ENCODE measurements at places on chromosomes 12 and 14.

GRCh38 chr12:47754881-47755280 lies 3.8 kb downstream of the RAPGEF3 start:
- peak; percentile 23 for DNase-seq

DNA sequence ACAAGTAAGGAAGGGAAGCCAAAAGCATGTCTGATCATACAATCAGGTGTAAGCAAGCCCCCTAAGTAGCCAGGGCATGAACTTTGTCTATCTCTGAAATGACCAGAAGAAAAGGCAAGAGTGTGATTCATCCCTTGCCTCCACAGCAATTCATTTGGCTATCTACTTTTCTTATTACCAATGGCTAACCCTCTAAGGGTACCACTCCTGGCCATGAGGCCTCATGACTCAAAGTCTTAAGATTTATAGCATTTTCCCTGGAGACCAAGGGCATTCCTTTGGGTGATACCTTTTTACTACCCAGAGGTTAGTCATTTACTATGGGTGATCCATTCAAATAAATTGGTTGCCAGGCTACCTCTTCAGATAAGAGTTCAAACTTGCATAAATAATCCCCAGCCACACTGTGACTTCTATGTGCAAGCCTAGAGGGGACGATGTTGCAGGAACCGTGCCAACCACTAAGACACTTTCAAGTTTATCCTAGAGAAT lies 1.5 kb upstream of the LGALS3 start:
- peak; percentile 31 for DNase-seq

DNA sequence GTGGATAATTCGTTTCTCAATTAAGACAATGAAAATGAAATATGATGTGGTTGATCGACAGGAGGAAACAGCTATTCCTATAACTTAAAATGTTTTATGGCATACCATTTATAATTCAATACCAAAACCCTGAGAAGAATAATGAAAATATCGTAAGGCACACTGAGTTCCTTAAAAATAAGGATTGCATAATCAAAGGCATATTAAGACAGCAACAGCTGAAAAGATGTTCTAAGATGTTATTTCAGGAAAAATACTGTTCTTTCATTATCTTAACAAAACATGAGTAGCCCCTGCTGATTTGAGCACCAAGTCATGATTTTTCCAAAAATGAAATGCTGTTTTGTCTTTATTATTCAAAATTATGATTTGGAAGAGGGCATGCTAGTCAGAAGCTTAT lies 189.4 kb upstream of the ALG10 start:
- DNase-seq: no peak

DNA sequence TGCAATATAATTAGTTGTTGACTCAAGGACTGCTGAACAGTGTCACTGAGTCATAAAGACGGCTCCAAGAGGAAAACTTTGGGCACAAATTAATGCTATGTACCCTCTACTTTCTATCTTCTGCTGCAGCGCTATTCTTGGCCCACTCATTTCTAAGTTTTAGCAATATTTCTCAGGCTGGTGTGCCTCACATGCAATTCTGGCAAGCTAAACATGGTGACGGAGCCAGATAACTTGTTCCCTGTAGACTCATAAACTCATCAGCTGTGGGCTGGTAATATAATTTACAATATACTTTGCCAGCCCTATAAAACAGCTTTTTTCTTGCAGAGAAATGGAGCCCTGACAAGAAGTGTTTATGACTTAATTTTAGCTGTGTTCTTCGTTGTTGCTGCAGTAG lies 615.1 kb downstream of the NRXN3 start:
- no peak for DNase-seq

GRCh38 chr14:78508023-78508422 lies 337.9 kb downstream of the NRXN3 start:
- DNase-seq: no peak

- peak; percentile 57 for DNase-seq
Measured at GRCh38 chr12:132827763-132828703, 636 bp downstream of the GOLGA3 start.

DNA sequence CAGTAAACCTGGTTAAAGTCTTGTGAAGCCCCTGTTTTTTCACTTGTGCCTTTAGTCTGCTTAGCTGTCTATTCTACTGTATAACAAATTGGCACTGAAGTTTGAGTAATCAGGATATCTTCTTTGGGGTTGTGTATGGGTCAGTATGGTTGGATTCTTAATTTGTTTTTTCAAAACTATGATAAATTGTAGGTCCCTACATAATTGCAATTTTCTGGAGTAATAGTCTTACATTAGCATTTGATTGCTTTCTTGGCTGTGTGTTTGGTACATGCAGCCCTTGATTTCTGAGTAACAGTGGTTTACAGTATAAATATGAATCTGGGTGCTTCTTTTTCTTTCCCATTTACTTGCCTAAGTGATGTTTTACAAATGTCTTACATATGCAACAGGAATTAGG lies 186.6 kb downstream of the TMTC2 start:
- DNase-seq: no peak

DNA sequence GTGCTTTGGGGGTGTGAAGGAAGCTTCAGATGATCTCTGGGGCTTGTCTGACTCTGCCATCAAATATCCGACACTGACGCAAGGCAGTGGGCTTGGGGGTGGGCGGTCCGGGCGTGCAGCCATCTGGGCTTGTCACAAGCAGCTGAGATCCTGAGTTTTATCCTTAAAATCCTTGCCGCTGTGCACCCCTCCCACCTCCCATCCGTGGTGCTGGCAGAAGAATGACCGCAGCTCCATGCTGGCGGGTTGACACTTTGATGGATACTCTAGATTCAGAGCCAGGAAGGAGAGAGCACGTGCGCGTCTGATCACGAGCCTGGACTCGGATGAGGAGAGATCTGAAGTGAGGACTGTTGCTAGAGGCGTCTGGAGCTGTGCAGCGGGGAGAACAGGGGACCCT lies 3.0 kb downstream of the ZFYVE21 start:
- no peak for DNase-seq

- DNase-seq: no peak
Measured at GRCh38 chr14:64725261-64725815, 21.1 kb downstream of the PLEKHG3 start.

DNA sequence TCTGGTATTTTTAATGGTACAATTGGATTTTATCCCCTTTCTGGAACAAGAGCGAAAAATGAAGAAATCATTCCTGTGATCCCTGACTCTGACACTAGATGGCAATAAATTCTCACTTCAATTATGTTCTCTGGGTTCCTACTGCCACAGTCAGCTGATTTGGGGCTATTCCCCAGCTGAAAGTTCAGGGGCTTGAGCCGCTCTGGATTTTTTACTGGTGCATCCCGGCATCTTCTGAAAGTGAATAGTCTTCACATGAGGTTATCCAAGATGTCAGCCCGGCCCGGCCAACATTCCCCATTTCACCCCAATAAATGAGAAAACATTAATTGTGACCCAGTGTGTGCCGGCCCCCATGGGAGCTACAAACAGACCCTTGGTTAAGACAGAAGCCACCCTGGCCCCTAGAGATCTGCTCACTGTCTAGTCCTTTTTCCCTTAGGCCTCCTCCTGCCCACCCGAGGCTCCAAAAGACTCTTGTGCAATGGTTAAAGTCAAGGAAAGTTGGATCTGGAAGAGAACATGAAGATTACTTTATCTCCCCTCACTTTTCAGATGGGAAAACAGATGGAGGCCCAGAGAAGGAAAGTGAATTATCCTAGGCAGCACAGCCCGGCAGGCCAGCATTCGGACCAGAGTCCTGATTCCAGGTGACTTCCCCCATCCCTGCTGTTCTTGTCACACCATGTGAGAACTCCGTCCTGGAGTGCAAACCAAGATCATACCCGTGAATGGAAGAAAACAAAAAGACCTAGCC lies 20.8 kb downstream of the CKAP4 start:
- peak; percentile 62 for DNase-seq

DNA sequence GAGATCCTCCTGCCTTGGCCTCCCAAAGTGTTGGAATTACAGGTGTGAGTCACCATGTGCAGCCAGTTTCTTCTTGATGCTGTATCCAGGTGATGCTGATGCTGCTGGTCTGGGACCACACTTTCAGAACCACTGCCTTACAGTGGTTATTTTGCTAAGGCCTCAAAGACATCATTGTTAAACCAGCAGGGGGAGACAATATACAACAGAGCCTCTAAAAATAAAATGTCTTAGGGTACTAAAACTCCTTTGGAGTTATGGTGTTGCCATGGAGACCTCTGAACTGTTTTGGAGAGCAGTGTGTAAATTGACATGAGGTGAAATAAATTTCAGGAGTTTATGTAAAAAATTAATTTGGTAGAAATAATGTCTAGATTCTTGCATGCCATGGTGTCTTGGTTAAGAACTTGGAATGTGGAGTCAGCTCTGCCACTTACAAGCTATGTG lies 1.1 kb upstream of the ARG2 start:
- DNase-seq: peak; percentile 90

DNA sequence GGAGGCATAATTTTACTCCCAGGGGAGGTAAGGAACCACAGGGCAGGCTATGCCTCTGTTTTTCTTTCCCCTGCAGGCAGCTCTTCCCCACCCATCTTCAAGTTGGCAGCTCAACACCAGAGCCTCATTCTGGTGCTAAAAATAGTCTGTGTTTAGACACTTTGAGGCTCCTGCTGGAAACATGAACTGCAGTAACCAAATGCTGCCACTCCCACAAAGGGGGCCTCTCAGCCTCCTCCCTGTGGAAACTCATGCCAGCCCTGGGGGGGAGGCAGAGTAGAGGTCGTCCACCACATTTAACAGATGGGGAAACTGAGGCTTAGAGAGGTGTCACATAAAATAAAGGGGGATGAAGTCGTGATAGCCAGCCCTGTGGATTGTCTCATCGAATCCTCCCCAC lies 61.4 kb downstream of the WSCD2 start:
- no peak for DNase-seq

GRCh38 chr12:39930101-39930500 lies 175.8 kb downstream of the SLC2A13 start:
- no peak for DNase-seq

- DNase-seq: no peak
Measured at GRCh38 chr14:105880616-105881015, 354.2 kb downstream of the TMEM121 start.

GRCh38 chr12:119036878-119037825 lies 55.8 kb downstream of the SRRM4 start:
- peak; percentile 42 for DNase-seq

GRCh38 chr14:91369628-91370445 lies 47.8 kb downstream of the CCDC88C start:
- DNase-seq: peak; percentile 47

DNA sequence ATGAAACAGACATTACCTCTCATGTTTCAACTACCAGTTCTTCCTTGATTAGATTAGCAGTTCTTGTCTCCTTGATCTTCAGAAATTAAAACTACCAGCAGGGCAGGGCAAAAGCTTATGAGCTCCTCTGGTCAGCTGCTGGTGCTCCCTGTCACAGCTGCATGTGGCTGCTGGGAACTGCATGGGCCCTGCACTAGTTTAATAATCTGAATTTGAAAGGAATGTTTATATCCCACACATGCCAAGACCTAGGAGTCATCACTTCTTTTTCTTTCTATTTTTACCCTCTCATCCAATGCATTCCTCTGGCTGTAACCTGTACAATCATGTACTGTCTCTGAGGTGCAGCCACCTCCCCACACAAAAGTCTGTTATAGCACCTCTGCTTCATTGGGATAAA lies 73.9 kb downstream of the ARMH4 start:
- DNase-seq: no peak

DNA sequence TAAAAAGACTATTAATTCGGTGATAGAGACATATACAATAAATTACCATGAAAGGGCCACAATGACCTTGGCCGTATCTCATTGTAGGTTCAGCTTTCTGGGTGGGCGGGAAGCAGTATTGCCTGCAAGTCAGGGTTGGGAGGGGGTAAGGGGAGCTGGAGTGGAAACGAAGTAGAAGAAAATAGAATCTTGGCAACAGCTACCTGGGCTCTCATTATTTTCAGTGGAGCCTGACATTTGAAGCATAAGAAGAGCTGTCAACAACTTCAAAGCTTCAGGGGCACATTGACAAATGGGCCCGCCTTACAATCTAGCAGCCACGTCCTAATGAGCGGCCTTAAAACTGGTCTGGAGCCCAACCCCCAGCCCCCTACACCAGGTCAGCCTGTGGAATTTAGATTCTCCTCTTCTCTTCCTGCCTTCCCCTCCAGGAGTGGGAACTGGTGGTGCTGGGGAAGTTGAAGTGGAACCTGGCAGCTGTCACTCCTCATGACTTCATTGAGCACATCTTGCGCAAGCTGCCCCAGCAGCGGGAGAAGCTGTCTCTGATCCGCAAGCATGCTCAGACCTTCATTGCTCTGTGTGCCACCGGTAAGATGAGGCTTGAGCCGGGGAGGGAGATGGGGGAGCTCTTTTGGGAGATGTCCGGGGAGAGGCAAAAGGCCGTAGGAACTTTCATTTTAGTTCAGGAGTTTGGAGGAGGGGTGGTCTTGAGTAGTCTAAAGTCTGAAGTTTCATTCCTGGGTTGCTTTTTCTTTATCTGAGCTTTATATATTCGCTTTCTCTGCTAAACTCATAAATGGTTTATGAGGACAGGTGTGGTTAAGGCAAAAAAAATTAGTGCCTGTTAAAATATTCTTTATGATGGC lies 5.0 kb downstream of the CCND2 start:
- no peak for DNase-seq

DNA sequence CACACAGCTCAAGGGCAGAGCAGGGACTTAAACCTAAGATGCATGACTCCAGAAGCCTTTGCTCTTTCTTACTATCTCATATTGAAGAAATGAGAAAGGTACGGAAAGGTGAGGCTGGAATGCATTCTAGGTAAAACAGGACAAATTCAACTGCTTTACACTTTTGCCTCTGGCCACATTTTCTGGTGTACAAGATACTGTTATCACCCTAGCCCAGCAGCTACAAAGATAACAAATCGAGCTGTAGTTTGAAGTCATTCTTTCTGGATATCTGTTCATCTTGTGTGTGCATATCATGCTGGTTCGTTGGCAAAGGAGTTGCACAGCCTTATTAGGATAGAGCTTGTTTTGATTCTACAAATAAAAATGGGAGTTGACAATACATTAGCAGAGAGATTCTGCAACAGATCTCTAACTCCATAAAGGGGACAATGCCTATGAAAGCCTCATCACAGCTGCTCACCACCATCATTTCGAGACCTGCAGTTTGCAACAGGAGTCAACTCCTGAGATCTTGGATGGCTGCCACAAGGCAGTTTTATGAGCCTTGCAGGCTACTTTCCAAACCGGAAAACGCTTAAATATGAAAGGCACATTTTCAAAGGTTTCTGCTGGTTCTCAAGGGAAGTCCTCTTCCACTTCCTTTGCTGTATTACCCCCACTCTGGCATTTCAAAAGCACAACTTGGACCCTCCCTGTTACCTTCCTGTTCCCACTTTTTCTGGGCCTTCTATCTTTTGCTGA lies 64.9 kb downstream of the STXBP6 start:
- DNase-seq: peak; percentile 89

- DNase-seq: peak; percentile 67
Measured at GRCh38 chr12:122964439-122965257, 1.6 kb downstream of the ABCB9 start.

GRCh38 chr12:62603061-62603810 lies 136.6 kb downstream of the MON2 start:
- peak; percentile 84 for DNase-seq

- peak; percentile 80 for DNase-seq
Measured at GRCh38 chr14:106845286-106846087, 1319.1 kb downstream of the TMEM121 start.

DNA sequence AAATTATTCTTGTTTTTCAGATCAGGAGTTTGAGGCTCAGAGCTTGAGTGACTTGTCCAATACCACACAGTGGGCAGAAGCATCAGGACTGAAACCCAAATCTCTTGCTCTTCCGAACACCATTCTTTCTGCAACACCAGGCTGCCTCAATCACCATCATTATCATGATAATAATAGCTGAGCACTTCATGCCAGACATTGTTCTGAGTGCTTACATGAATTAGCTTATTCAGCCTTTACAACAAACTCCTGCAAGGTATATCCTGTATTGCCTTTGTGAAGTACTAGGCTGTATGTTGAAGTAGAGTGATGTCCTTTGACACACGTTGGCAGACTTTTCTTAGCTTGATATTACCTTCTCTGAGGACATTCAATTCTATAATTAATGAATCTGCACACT lies 257.4 kb upstream of the ATP2B1 start:
- no peak for DNase-seq
